Left renal pelvis (tissue), 4 donors: ENCODE measurements at places on chromosomes 3 and 15.

DNA sequence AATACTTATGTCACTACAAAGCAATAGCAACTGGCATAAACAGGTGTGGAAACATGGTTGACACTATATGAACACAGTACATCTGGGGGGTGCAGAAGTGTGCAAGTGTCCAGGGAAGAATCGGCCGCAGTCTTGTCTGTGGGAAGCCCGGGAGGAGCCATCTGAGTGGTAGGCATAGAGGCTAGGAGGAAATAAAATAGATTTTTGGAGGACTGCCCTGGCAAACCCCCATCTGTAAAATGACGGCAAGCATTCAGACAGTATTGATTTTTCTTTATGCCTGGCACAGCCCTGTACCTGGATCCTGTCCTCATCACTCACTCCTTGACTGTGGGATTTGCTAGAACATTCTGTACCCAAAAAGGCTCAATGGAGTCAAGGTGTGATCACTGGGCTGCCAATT, 31.3 kb downstream of the THSD4 start:
- DNase-seq, result no peak

- DNase-seq, result no peak
Observed at GRCh38 chr3:43259626-43260025, 26.7 kb upstream of the SNRK start.

GRCh38 chr15:43204016-43204901, 16.6 kb downstream of the EPB42 start:
- DNase-seq, result no peak

GRCh38 chr3:15368561-15369135, 36.3 kb upstream of the SH3BP5 start:
- no peak for DNase-seq

- DNase-seq, result no peak
Observed at GRCh38 chr3:13884851-13885703, 5.2 kb upstream of the WNT7A start.

GRCh38 chr3:51391566-51392354, 675 bp downstream of the RBM15B start:
- DNase-seq, result no peak

DNA sequence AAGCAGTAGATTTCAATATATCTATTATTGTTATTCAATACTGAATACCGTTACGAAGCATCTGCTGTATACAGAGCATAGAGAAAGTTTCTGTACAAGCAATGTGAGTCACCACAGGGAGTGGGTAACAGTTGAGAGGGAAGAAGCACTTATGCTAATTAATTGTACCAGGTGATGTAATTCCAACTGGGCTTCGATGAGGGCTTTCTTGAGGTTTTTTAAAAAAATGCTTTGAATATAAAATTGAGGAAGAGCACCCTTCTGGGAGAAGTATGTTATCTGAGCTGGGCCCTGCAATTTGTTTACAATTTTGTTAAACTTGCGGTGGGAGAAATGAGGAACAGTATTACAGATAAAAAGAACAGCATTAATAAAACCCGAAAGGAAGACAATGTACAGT, 197.9 kb downstream of the TPRG1 start:
- DNase-seq, result no peak

GRCh38 chr15:85555875-85556617, 175.6 kb downstream of the AKAP13 start:
- no peak for DNase-seq

DNA sequence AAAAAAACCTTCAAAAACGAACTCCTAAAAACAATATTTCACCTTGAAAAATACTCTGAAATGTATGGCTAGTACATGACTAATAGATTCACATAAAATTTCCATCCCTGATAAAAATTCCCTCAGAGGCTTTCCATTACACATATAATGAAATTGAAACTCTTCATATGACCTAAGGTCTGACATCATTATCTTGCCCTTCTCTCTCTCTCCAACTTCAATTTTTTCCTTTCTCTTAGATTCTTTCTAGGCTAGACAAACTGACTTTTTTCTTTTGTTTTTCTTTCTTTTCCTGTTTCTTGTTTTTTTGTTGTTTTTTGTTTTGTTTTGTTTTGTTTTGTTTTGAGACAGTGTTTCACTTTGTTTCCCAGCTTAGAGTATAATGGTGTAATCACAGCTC, 1220.5 kb downstream of the ROBO2 start:
- no peak for DNase-seq
